ENCODE measurements at places on chromosomes 11 and 22. TPM values are rescaled to one million over a fixed set of nuclear protein-coding genes. Genes with fewer than 3 reads are reported as not detected.

The SCGB1C1 gene
- total RNA-seq, result not detected

The WNT11 gene
- total RNA-seq, result not detected

The PARVA gene
- total RNA-seq, result 25.5 TPM

The PHLDB1 gene
- total RNA-seq, result 47.8 TPM

The ADM2 gene
- 0.60 TPM for total RNA-seq

The DENND6B gene
- 1.3 TPM for total RNA-seq

The MS4A7 gene
- total RNA-seq, result not detected

The PHOX2A gene
- not detected for total RNA-seq

The MMP11 gene
- 7.3 TPM for total RNA-seq

DNA sequence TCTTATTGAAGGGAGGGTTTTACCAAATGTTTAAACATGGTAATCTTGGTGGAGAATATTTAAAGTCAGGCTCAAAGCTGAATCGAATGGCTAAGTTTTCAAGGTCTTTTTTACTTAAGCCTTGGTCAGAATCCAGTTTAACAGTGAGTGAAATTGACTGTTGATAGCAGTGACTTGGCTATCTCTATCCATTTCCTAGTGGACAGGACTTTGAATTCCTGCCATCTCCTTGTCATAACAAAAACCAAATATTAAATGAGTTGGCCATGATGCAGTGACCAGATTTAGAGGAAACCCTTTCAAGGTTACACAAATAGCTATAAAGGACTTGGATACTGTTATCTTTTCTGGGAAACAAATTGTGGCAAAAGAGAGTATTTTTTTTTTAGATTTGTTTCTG, 92.0 kb downstream of the JRKL start:
- DNase-seq, result no peak

DNA sequence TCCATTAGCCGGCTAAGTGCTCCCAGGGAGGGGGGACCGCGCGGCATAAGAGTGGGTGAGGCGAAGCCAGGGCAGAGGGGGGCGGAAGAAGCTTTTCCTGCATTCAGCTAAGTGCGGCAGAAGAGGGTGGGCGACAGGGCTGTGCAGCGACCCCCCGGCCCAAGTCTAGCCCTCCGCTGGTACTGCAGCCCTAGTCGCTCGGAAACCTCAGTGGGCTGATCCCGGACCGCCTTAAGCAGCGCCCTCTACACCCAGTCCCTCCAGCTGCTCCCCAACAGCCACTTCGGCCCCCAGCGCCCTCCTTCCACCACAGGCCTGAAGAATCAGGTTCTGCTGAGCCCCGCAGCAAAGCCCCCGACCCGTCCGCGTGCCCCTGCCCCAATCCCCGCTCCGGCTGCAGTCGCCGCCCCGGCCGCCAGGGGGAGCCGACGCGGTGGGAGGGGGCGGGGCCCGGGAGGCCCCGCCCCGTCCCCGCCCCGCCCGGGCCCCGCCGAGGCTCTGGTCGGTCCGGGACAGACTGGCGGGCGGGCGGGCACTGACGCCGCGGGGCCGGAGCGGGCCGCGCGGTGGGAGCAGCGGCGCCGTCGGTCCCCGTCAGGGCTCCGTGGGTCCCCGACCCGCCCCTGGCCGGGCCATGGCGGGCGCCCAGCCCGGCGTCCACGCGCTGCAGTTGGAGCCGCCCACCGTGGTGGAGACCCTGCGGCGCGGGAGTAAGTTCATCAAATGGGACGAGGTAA, at the start of gene PLCB3:
TSS of gene PLCB3 (plus strand) at position 515 of the 737 bp plus-strand sequence. CDS start at position 635, 120 bp downstream.
- peak; percentile 66 for DNase-seq

DNA sequence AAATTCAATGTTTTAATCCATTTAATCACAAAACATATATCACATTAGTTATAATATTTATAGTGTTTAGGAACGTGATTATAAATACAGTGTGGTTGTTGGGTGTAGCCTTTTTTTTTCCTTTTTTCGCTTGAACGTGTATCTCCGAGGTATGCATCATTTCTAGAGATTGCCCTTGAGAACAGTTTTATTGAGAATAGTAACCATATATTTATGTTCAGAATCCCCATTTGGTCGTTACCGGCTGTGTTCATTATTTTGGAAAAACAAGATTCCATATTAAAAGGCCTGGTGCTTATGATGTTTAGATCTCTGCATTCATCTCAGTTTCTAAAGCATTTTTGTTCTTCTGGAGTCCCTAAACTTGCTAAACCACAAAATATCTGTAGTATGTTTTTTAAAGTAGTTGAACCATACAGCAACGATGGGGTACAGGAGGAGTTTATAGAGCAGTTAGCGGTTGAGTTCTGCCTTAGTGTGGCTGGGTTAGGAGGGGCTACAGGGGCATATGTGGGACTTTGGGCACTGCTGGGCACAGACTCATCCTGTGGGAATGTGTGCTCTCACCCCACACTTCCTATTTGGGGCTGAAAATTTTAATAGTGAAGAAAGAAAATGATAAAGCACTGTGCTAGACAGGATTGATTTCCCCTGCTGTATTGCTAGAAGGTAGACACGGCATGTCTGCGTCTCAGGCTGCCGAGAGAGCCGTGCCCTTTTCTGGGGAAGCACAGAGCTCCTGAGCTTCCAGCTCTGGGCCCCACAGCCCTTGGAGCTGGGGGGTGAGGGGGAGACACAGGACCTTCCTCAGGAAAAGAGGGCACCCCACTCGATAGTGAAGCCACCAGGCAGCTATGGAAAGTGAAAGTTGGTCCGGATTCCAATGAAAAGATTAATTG, 81.5 kb upstream of the PPARA start:
- DNase-seq, result peak; percentile 57

DNA sequence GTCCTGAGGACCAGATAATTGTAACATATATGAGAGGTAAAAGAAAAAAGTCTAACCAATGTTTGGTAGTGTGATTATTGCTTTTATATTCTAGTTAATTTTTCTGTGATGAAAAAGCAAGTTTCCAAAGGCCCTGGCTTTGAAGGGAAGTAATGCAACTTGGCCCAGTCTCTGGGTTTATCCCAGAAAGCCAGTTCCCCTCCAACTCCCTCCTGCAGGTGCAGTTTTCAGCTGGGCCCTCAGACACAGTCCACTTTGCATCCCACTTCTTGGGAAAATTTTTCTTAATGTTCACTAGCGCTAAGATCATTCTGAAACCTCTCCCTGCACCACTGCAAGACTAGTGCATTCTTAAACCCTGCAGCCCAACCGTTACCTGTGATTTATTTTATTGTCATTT, 586.8 kb downstream of the NTM start:
- DNase-seq, result no peak

- DNase-seq, result peak; percentile 73
These were observed 7.7 kb downstream of the LHFPL7 start for GRCh38 chr22:24938741-24939341.

- DNase-seq, result no peak
These were observed 168.1 kb downstream of the ST3GAL4 start for GRCh38 chr11:126523441-126524205.

DNA sequence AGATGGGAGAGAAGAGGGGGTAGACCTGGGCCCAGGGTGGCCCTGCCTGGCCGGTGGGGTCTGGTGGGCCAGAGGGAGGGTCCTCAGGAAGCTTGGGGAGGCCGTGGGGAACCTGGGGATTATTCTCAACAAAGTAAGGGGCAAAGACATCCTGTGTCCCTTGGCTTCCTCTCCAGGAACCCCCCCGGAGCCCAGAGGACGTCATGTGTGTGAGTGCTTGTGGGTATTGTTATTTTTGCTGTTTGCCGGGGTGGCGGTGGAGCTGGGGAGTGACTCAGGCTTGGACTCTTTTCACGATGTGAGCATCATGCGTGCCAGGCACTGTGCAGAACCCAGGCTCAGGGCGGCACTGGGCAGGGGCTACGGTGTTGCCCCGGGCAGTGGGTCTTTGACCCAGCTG, 982 bp upstream of the SHANK3 start:
- DNase-seq, result peak; percentile 62

GRCh38 chr11:122785031-122785541, 53.2 kb upstream of the CRTAM start:
- DNase-seq, result no peak

GRCh38 chr22:21710156-21710555, 25.4 kb downstream of the YPEL1 start:
- no peak for DNase-seq

- no peak for DNase-seq
These were observed 7.3 kb upstream of the TP53AIP1 start for GRCh38 chr11:128949791-128950454.
